ENCODE measurements at places on chromosomes 12 and 14.

GRCh38 chr12:4496145-4496838 lies 42.4 kb upstream of the RAD51AP1 start:
- no peak for DNase-seq

DNA sequence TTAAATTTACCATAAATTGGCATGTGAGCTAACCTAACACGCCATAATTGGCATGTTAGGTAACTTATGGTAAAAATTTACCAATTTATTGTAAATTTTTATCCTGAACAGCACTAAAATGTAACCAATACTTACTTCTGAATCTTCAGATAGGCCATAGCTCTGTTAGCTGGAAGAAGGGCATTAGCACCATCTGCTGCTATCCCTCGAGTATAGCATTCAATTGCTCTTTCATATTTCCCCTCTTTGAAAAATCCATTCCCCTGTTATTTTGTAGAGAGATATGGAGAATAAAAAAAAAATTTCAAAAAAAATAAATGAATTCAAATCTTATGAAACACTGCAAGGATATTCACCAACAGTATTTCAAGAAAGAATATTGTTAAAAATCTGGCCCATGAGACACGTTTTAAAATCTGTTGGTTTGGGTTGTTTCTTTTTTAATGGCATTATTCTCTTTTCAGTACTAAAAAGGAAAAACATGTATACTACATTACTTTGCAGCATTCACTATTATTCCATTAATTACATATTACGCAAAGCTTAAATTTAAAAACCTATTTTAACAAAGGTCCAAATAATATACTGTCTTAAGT lies 19.1 kb downstream of the RPAP3 start:
- no peak for DNase-seq

- DNase-seq, result no peak
These were observed 8.6 kb downstream of the KRT2 start for GRCh38 chr12:52643233-52644077.

DNA sequence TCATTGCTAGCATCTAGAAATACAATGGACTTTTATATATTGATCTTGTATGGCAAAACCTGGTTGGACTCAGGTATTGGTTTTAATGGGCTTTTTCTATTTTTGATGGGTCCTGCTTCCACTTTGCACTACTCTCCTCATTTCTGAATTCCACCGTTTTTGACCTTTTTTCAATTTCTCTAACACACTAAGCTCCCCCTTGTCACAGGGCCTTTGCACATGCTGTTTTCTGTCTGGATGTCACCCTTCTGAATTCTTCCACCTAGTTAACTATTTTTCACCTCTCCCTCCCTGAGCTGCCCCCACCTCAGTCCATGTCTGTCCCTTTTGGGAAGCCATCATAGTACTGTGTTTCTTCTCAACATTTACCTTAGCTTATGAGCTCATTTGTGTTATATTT lies 112.7 kb upstream of the FRMD6 start:
- DNase-seq, result no peak

GRCh38 chr12:110640275-110641025 lies 26.5 kb downstream of the TCTN1 start:
- no peak for DNase-seq

Measured in natural killer cell (primary cell).